NCI-H2171 treated with DMSO at 0.1 percent for 48 hours (cell line): ENCODE measurements at places on chromosomes 1 and 21.

DNA sequence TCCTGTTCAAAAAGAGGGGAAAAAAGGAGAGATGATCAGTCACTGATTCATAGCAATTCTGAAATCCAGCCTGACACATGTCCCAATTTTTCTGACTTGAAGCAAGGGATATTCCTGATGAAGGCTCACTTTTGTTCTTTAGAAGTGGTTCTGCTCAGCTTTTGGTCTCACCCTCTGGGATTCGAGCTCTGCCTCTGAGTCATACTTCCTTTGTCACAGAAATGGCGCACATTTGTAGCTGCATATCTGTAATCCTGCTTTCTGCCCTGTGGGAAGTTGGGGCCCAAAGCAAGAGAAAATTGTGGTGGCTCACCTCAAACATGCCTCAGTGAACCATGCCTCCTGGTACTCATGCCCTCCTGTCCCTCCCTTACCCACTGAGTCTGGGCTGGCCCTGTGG, 22.3 kb upstream of the FAM78B start:
- DNase-seq, result no peak

DNA sequence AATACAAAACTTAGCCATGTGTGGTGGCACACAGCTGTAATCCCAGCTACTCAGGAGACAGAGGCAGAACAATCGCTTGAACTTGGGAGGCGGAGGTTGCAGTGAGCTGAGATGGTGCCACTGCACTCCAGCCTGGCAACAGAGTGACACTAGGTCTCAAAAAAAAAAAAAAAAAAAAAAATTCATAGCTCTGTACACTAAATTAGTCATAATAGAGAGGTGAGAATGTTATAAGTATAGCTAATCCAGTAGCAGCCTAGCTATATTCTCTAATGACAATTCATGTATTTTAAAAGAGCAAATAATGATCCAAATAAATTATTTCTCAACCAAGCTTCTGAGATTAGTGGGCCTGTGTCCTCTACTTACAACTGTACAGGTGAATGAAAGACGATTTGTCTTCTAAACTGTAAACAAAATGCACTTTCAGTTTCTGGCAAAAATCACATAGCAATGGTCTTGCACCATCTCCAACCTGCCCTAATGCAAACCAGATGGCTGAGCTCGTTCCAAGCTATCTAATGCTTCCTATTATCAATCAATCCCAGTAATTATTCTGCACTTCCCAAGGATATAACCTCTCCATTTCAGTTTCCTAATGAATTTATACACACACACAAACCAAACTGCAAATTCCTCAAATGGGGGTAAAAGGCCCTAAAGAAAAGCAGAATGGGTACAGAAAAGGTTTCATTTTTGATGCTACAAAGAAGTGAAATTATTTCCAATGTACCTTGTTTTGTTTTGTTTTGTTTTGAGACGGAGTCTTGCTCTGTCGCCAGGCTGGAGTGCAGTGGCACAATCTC, 56.5 kb downstream of the GATAD2B start:
- DNase-seq, result no peak

GRCh38 chr21:33866826-33867225, 48.8 kb downstream of the ATP5PO start:
- no peak for DNase-seq

DNA sequence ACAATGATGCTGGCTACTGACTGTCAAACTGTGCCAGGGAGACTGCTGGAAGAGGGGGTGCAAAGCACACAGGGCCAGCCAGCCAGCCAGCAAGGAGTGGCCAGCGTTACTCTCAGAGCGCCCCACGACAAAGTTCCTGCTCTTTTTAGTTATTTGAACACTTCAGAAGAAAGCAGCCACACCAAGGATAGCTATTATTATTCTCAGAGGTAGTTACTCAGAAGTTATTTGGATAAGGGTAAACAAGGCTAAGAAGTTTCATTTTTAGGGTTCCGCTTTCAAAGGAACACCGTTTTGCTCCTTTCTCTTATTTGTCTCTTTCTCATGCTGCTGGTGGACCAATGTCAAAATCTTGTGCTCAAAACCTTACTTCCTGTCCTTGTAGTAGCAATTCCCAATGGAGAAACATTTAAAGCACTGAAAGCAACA, 59.9 kb downstream of the VANGL2 start:
- DNase-seq, result no peak

- no peak for DNase-seq
Measured at GRCh38 chr1:198084241-198084908, 72.4 kb upstream of the NEK7 start.

- DNase-seq, result peak; percentile 94
Measured at GRCh38 chr1:214439352-214440119, 111.9 kb downstream of the PTPN14 start.

DNA sequence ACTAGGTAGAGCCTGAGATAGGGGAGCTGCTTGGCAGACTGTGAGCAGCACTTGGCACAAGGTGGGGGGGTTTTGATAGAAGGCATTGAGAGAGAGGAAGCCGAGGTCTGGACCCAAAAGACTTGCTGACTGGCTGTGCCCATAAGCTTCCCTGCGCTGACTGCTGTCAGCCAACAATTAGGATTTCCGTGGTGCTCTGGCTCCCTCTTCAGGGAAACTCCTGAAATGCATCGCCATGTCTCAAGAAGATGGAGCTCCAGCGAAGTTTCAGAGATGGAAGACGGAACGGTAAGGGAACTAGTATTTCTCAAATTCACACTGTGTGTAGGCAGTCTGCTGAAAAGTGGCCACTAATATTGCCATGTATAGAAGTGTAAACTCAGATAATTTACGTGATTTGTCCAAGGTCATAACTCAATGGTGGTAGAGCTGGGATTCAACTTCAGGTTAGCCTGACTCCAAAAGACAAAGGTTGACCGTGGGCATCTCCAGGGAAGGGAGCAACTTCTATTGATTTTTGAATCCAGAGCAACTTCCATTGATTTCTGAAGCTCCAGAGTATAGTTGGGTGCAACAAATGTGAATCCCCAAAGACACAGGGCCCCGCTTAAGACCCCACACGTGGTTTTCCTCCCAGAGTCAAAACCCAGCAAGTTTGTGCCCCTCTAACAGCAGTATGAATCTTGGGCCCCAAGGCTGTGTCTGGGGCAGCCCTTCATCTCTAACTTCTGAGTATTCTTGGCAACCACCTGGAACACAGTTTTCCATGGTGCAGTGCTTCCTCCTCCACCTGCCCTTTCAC, 44.5 kb upstream of the CRNN start:
- peak; percentile 80 for DNase-seq

DNA sequence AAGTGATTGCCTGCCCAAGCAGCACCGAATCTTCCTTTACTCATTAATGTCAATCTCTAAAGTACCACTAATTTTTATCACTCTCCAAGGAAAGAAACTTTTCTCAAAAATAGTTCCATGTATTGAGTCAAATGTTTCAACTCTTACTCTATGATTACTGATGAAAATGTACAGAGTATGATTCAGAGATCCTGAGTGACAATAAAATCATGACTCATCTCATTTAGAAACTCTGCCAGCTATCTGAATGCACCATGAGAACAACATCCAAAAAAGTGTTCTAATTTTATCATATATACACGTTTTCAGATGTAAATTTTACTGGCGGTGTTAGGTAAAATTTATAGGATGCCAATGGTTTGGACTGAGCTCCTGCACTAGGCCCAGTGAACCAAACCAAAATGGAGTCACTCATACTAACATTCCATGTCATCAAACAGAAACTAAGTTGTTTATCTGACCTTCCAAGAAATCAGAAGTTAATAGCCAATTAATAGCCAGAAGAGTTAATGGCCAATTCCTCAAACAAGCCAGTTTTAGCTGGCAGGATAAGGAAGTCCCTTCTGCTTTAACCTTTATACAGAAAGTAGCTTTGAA, 22.6 kb downstream of the PLPPR5 start:
- no peak for DNase-seq

DNA sequence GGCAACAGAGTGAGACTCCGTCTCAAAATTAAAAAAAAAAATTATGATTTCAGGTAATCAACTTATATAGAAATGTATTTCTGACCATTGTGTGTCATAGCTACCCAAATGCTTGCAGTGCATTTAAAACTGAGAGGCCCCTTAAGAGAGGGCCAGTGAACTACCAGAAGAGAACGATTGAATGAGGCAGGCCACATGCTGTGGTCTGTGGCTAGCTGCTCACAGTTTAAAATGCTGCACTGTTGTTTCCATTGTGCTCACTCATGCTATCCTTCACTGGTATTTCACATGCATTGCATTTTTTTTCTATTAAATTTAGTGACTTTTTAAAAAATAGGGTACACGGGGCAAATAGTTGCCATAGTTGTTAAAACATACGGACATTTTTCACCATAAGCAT, 26.0 kb downstream of the CHML start:
- DNase-seq, result no peak

GRCh38 chr1:167408355-167408754, 110.0 kb downstream of the CD247 start:
- DNase-seq, result no peak

DNA sequence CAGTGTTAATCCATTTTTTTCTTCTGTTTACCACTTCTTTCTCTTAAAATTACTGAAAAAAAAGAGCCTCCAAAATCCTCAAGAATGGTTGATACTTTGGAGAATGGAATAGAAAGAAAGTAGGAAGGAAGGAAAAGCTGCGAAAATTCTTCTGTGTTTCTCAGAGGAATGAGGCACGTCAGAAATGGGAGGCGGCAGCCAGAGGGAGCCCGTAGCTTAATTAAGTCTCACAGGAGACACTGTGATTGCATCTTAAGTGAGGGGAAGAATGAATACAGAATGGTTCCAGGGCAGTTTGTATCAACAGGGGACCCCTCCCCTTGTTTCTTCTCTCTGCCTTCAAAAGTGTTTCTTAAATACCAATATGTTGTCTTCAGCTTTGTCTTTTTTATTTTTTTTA, 1099.5 kb downstream of the PLA2G4A start:
- peak; percentile 8 for DNase-seq

GRCh38 chr1:209191262-209191634, 392.3 kb upstream of the CAMK1G start:
- no peak for DNase-seq

GRCh38 chr21:45285266-45285931, 2.3 kb downstream of the POFUT2 start:
- DNase-seq, result no peak

- DNase-seq, result peak; percentile 9
Measured at GRCh38 chr1:48792961-48793360, 16.3 kb upstream of the BEND5 start.

DNA sequence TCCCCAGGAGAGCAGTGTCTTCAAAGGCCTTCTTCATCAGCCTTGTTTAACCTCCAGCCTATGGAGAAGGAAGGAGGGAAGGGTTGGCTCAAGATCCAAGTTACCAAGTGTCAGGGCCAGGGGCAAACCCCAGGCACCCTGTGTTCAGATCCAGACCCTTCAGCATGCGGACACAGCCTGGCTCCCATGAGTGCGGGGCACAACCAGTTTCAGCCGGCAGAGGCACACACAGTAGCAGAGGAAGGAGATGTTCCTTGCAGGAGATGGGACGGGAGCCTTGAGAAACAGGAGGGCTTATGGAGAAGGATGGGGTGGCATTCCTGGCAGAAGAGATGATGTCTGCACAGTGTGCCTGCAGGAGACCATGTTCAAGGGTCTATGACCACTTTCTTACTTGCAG, 161.7 kb upstream of the EDN2 start:
- DNase-seq, result no peak

GRCh38 chr1:204075890-204076846, 3.3 kb downstream of the SOX13 start:
- DNase-seq, result no peak

- no peak for DNase-seq
Measured at GRCh38 chr1:217342105-217342504, 288.8 kb downstream of the GPATCH2 start.

DNA sequence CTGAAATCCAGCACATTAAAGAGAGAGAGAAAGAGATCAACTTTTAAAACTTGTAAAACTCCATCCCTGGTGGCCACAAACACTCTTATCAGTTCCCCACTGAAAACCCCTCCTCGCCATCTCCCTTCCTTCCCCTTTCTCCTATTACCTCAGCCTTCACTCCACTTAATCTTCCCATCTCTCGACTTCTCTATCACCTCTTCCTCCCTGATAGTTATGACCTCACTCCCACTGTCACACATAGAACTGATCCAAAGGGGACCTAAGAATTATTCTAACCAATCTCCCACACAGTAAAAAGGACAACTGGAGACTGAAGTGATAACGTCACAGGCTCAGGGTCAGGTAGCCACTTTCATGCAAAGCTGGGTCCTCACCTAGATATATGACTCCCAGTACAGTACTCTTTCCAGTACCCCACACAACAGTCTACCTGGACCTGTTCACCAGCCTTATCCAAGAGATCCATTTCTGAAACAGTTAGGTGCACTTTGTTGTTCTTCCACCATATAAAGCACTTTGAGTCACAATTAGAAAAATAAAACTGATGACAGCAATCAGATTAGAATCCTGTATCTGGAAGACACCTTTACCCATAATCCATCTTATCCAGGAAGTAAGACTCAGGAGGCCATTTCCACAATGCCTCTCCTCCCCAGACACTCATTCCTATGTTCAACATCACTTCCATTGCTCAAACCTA, 324.8 kb downstream of the SMYD3 start:
- DNase-seq, result no peak

DNA sequence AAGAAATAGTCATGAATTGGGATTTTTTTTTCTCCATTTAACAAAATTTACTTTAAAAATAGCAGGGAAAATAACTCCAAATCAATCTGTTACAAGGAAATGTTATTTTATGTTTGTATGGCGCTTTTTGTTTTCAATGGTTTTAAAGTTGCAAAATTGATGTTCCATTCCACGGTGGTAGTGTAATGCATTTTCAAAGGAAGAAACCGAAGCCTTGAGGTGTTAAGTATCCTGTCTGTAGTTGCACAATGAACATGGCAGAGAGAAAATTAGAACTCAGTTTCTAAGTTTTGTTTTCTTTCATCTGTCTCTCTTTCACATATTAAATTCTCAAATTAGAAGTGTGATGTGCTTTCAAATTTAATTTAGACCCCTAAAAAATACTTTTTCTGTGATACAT, 841.8 kb downstream of the USP25 start:
- DNase-seq, result no peak

DNA sequence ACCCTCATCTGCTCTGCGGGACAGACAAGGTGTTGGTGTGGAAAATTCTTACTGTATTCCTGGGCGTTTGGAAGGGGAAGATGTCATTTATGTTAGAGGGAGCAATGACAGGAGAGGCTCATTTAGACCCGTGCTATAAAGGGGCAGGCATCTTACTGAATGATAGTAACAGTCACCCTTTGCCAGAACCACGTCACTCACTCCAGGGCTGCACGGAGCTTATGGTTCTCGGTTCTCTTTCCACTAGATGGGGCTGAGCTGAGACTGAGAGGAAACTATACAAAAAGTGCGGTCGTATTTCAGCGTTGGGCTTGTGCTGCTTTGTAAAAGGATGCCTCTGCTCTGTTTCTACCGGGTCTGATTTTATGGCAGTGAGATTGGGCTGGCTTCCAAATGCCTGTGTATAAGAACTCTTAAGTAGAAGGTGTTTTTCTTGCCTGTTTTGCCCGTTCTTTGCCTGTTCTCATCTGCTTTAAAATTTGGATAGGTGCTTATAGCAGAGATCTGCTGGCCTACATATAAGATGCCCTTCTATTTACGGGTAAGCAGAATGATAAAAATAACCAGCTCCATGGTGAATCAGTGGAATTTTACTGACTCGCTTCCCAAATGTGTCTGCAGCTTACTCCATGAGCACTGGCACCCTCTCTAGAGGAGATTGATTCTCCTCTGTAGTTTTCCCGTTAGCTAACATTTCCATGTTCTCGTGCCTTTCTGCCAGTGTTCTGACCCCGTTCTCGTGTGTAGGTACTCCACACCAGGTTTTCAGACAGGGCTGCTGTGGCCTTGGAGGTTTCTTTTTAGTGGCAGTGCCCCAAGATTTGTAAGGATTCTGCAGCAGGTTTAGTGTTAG, 55.9 kb downstream of the MRPS6 start:
- peak; percentile 53 for DNase-seq
